ENCODE measurements at places on chromosomes 6 and 20.

DNA sequence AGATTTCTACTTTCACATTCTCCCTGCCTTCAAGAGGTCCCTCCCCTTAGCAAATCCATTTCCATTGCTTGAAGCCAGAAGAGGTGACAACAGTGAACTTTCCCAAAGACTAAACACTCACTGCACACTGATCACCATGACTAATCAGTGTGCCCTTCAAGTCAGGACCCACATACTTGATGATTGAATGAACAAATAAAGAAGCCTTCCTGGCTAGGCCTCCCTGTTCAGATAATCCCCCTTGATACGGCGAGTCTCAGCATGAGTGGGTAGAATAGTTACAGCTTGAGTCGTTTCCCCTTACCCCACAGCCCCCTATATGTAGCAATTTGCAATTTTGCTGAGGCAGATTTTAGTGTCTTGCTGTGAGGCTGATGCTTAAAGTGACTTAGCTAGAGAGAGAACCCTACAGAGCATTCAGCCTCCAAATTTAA lies 102.2 kb downstream of the UNC5CL start:
- DNase-seq, result no peak

- DNase-seq, result no peak
Observed at GRCh38 chr6:101454106-101454676, 60.7 kb downstream of the GRIK2 start.

GRCh38 chr6:43738267-43738676 lies 31.7 kb upstream of the VEGFA start:
- no peak for DNase-seq

DNA sequence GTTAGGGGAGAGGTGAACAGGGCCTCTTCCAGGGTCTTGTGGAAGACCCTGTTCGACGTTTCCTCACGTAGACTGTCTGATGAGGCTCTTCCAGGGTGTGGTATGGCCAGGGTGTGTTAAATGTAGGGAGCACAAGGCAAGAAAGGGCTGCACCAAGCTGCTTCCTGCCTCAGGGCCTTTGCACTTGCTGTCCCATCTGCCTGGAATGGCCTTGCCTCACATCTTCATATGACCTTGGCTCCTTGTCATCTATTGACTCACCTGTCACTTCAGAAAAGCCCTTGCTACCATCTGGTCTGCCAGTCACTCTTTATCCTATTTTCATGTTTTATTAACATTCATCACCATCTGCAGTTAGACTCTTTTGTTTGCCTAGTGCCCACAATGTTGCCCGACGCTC lies 31.0 kb downstream of the E2F3 start:
- DNase-seq, result no peak

- DNase-seq, result no peak
Observed at GRCh38 chr6:10419749-10420545, 5.1 kb upstream of the TFAP2A start.

DNA sequence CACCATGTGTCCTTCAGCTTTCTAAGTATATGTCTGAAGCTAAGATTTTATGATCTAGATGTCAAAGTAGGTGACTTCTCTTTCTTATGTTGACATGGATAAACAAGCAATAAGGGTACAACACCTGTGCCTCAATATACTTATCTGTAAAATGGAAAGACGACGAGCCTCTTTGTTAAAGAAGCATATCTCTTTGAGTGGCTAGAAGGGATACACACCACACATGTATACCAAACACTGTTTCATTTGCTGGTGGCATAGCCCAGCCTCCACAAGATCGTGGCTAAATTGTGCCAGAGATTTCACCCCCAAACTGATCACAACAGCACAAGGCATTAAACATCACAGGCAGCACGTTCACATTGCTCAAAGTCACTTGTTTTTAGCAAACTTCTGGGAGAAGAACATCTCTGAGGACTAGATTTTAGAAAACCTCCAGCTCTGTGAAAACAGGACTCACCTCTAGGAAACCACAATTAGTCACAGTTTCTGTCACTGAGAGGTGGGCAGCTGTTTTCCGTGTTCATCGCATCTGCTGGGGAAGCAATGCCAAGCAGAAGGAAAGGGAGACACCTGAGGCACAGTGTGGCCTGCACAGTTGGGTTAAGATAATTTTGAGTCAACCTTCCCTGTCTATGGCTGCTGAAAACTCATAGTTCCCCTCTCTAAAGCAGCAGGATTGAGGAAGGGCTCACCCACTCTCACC lies 263.0 kb upstream of the PLCB4 start:
- no peak for DNase-seq

GRCh38 chr6:33453393-33454008 lies 875 bp upstream of the ZBTB9 start:
- DNase-seq, result no peak

Data from stimulated activated CD8-positive, alpha-beta memory T cell treated with anti-CD3 and anti-CD28 coated beads, Interleukin-2, amount 100 ng/mL, for 1 hour (primary cell).